ENCODE measurements at places on chromosomes 7 and 10.
A peak's percentile ranks its signal among the peaks of the same experiment; 100 is the strongest.

GRCh38 chr10:124763267-124763666 is 19.1 kb upstream of the FAM53B start:
- peak; percentile 18 for DNase-seq

DNA sequence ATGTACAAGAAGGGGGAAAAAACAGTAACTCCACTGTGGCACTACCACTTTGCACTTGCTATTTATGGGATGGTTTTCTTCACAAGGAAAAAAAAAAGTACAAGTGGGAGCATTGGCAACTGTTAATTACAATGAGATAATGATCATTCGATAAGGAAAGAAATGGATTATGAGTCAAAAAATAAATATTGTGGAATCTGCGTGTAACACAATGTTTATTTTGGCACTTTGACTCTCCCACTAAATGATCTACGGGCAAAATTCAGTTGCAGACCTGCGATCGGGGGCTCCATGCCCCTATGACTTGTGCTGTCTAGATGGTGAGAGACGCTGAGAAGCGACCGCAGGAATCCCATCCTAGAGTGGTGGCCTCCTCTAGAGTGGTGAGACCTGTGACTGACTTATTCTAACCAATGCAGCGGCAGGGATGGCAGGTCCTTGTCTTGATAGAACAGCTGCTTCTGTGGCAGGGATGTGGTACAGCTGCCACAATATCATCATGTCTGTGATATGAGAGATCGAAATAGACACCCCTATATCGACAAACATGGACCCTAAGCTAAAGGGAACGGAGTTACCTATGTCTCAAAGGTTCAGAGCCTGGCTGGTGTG is 345.0 kb upstream of the KLF6 start:
- DNase-seq: no peak

DNA sequence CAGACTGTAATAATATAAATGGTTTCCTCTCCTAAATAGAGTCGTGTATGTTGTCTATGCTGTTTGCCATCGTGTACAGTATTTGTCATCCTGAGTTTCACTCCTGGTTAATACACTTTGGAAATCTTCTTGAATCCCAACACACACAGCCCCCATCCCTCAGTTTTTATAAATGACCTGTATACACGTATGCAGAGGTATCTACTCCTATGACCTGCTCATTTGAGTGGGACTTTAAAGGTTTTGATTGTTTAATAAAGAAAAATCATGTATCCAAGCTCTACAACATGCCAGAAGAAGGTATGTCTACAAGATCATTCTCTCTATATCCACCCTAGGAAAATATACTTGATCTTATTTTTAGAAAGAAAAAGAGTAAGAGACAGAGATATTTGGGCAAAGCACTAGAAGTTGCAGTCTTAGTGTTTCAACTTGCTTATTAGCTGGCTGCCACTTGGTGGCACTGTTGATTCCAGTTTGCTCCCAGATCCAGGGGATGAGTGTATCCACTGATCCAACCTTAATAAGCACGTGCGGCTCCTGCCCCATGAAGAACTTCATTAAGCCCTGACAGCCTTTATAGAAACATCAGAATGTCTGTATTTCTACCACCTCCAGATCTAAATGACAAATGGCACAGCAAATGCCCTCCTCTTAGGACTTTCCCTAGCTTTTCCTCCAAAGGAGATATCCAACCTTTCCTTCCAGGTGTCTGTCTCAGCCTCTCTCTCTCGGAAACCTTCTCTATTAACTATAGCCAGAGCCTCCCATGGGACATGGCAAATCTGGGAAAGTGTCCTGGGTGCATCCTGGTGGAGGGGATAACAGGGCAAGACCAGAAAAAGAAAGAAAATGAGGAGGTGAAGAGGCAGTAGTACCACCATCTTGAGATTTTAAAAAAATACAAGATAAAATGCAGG is 181.6 kb upstream of the NEBL start:
- peak; percentile 64 for DNase-seq

GRCh38 chr7:87223666-87224065 is 4.1 kb upstream of the TMEM243 start:
- DNase-seq: peak; percentile 20

- DNase-seq: no peak
Measured at GRCh38 chr7:114783508-114783907, 138.4 kb upstream of the MDFIC start.

GRCh38 chr7:21898265-21898930 is 47.3 kb downstream of the CDCA7L start:
- no peak for DNase-seq

DNA sequence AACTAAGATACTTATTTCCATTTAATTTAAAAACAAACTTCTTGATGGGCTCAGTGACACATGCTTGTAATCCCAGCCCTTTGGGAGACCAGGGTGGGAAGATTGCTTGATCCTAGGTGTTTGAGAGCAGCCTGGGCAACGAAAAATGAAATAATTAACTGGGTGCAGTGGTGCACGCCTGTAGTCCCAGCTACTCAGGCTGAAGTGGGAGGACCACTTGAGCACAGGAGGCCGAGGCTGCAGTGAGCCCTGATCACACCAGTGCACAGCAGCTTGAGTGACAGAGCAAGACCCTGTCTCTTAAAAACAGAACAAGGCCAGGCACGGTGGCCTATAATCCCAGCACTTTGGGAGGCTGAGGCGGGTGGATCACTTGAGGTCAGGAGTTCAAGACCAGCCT is 37.4 kb downstream of the AVL9 start:
- DNase-seq: no peak

- peak; percentile 75 for DNase-seq
Measured at GRCh38 chr7:137007001-137007694, 138.7 kb downstream of the CHRM2 start.

DNA sequence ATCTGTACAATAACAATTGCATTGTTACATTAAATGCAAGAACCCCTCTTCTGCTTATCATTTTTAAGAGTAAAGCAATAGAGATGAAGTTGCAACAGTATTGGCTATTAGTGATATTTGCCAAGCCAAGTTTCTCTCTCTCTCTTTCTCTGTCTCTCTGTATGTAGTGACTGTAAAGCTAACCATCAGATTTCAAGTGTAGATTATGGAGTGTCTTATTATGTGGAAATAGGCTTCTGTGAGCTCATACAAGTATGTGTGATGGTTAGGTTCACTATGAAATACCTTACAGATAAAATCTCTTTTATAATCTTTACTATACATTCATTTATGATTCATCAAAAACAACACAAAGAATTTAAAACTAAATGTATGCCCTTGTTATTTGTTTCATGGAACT is 28.6 kb upstream of the NRP1 start:
- peak; percentile 29 for DNase-seq

DNA sequence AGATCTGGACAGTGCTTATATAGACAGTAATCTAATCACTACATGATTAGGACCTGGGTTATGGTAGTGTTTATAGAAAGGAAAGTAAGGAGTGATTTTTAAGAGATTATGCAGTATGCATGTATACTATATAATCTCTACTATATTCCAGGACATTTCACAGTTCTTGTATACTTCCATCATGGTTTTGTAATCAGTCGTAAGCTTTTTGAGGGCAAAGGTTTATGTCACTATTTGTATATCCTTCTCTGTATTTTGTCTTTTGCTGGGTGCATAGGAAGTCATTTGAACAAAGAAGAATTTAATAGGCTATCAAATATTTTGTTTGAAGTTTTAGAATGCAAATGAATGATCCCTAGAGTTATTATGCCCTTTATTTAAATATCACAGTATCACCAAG is 39.2 kb downstream of the RSBN1L start:
- DNase-seq: no peak

- DNase-seq: no peak
Measured at GRCh38 chr10:11260170-11260569, 242.5 kb downstream of the CELF2 start.

- DNase-seq: peak; percentile 97
Measured at GRCh38 chr10:17023386-17024298, 106.0 kb downstream of the CUBN start.

GRCh38 chr7:84302949-84303348 is 108.4 kb upstream of the SEMA3A start:
- DNase-seq: no peak

GRCh38 chr10:30985512-30985911 is 46.2 kb downstream of the ZNF438 start:
- peak; percentile 73 for DNase-seq

- DNase-seq: no peak
Measured at GRCh38 chr7:28703037-28703765, 254.9 kb downstream of the TRIL start.

- DNase-seq: peak; percentile 57
Measured at GRCh38 chr7:27576360-27576944, 86.2 kb downstream of the HIBADH start.

DNA sequence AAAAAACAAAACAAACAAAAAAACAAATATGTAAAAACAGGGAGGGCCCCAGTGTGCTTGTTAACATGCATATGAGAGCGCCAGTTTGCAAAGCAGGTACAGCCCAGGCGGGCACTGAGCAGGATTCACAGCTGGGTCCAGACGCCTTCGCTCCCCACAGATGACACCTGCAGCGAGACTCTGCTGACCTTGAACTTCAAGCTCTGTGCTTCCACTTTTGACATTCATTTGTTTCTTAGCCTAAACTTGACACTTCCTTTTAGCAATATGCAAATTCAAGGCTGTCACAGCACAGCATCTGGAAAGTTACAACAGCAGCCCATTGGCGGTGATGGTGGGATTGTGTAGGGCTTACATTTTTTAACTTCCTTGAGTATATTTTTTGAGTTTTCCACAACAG is 88.8 kb upstream of the TNS3 start:
- no peak for DNase-seq

- DNase-seq: no peak
Measured at GRCh38 chr10:97153270-97153850, 32.4 kb downstream of the SLIT1 start.

GRCh38 chr10:22784668-22785067 is 70.3 kb upstream of the PIP4K2A start:
- no peak for DNase-seq

DNA sequence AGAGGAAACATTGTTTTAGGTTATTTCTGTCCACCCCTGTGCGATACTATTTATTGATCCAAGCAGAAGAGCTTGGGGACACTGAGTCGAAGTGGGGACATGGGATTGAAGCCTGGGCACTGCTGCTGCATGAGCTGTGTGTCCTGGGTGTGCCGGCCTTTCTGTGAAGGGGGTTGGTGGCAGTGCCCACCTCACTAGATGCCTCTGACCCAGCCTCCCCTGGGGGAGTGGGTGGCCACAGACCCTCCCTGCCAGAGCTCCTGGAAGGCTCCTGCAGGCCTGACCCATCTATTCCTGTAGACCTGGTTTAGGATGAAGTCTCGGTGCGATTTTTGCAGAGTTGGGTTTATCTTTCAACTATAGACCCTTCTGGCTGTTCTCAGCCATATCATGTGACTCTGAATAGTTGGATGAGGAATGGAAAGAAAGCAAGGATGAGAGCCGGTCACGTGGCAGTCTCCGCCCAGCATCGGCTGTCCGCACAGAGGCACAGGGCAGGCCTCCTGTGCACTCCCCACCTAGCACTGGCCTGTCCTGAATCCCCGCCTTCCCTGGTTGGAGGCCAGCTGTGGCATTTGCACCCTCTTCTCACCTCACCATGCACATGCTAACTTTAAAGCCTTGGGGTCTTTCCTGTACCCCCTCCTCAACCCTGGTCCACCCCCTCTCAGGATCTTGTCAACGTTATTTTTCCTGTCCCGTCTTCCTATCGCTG is 17.6 kb upstream of the SH2D4B start:
- DNase-seq: no peak

DNA sequence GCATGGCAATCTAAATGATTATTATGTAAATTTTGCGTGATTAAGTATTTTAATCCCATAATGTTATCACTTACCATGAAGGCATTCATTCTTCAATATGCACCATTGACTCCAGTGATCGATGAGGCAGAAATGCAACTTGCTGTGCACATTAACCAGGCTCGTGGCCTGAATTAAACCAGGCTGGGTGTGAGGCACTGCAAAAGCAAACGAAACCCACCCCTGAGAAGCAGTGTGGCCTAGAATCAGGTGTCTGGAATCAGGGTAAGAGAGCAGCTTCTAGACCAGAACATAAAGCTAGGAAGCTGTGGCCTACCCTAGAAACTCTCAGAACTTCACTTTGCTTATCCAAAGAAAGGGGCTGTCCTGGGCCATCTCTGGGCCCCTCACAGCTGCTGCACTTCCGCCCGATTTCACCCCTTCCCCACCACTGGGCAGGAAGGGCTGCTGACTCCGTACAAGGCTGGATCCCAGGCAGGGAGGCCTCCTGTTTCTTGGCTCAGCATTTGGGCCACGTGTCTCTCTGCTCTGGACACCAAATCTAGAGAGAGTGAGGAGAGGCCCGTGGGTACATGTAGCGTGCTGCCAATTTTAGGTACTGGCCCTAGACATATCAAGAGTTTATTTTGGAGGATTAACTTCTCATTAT is 4.4 kb downstream of the PTPRE start:
- DNase-seq: no peak

GRCh38 chr7:23710000-23710399 is at the start of gene STK31:
Gene STK31 (plus strand): TSS chr7:23710219. CDS start chr7:23710286, 67 bp downstream.
- no peak for DNase-seq

DNA sequence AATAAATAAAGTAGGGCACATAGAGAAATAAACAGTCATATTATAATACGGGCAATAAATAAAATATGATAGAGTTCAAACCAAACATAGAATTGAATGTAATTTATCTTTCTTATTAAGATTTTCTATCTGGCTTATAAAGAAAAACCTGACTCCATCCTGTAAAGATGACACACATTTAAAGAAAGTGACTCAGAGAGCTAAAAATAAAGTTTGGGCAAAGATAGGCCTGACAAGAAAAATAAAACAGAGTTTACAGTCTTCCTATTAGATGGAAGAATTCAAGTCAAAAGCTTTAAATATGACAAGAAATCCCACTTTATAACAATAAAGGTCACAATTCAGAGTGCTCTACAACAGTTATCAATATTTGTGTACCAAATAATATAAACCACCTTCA is 580.6 kb downstream of the PHTF2 start:
- DNase-seq: peak; percentile 64

DNA sequence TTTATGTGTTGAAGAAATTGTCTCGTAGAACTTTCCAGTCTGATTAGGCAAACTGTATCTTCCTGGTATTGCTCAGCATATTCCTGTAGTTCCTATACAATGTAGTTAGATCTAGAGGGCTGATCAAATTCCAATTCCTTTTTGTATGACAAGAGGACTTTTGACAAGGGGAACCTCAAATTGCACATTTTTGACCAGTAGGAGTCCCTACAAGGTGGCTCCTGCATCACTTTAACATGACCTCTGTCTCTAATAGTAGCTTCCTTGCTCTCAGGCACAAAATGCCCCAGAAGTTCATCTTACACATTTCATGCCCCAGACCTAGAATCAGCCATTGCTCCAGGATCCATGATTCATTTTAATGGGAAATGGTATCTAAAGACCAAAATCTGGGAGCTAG is 18.7 kb downstream of the HERPUD2 start:
- DNase-seq: no peak

- no peak for DNase-seq
Measured at GRCh38 chr7:149851449-149851848, 13.3 kb downstream of the ZNF862 start.

Data from EH (cell line).